ENCODE measurements at places on chromosomes 7 and 10.
A peak's percentile ranks its signal among the peaks of the same experiment; 100 is the strongest.

GRCh38 chr7:128141683-128142195 lies 99.3 kb upstream of the LEP start:
- DNase-seq, result no peak

GRCh38 chr10:113133497-113134115 lies 183.6 kb downstream of the TCF7L2 start:
- DNase-seq, result peak; percentile 31

DNA sequence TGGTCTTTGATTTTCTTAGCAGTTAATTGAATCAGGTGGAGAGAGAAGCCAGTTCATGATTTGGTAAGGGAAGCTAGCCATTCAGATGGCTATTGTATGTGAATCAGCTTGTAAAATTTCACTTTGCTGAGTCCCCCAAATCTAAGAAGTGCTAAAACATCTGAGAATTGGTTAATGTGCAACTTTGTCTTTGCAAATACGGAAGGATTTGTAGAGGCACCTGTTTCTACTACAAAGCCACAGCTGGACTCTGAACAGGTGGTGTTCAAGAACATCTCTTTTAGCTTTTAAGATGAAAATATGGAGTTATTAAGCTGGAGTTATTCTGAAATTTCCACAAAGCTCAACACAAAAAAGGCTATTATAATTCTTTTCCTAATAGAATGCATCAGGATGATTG lies 132.6 kb downstream of the VPS50 start:
- DNase-seq, result no peak

DNA sequence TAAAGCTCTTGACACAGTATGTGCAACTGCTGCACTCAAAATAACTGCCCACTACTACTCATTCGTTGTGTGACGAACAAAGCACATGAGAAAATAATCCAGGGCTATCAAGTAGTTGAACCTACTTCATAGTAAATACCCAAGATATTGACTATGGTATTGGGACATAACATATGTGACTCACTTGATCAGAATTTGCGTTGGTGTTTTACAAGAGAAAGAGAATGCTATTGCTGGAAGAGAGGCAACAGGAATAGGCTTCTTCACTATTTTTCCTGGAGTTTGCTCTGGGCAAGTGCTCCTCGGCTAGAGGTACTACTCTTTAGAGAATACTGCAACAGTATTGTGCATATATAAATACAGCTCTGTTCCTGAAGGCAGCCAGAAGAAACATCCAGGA lies 2.5 kb downstream of the DGKB start:
- DNase-seq, result no peak

- no peak for DNase-seq
Observed at GRCh38 chr10:87829986-87830729, 12.1 kb upstream of the ATAD1 start.

- no peak for DNase-seq
Observed at GRCh38 chr10:101446947-101447346, 93.0 kb downstream of the BTRC start.

DNA sequence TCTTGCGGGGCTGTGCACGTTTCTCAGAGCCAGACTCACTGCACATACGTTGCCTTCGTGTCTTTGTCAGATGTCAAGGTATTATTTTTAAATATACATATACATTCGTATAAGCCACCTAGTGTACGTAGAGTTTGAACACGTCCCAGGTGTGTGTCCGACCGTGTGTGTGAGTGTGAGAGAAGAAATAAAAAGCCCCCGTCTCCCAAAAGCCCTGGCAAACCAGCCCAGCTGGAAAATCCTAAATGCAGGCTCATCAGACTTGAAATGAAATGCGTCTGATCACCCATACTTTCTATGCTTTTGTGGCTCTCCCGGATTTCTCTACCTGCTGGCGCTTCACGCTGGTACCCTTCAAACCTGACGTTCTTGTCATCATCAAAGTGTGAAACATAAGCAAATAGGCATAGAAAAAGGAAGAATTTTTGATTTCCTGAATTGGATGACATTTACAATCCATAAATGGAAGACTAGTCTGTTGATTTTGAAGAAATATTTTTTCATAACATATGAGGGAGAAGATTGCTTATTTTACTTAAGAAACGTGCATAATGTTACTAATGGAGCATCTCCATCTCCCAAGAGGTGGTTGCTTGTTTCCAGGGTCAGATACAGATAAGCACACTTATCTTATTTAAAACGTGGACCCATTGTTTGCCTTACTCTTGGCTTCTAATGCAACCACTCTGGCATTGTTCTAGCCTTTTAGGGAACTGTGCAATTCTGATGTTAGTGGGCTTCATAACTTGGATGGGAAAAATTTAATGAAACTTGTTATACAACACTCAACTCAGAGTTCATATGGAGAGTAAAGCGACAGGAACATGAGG lies 971 bp downstream of the PRKG1 start:
- DNase-seq, result no peak

DNA sequence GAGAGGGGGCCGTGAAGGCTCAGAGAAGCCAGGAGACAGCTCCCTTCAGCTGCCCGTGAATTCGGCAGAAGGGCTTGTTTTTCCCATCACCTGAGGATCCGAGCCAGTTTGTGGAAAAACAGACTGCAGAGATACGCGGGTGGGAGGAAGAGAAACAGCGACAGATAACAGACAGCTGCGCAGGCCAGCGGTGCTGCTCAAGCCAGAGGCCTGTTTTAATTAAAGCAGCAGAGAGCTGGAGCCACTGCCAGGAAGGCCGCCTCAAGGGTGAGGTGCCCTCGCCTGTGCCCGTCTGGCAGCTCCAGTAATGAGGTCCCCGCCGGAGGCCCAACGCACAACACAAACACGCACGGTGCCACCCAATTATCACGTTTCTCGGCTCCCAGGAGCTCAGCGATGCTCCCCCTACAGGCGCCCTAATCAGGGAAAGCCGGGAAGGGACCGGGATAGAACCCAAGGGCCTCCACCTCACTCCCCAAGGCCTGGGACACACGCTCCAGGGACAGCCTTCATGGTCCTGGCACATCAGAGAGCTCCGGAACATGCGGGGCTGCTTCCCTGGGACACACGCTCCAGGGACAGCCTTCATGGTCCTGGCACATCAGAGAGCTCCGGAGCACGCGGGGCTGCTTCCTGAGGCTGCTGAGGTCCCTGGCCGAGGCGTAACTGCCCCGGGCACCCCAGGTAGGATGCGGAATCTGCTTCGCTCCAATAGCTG lies 60.6 kb upstream of the DNAAF5 start:
- DNase-seq, result no peak

- no peak for DNase-seq
Observed at GRCh38 chr7:104909096-104909495, 104.9 kb upstream of the KMT2E start.

- DNase-seq, result no peak
Observed at GRCh38 chr10:119281581-119282071, 74.3 kb downstream of the GRK5 start.

DNA sequence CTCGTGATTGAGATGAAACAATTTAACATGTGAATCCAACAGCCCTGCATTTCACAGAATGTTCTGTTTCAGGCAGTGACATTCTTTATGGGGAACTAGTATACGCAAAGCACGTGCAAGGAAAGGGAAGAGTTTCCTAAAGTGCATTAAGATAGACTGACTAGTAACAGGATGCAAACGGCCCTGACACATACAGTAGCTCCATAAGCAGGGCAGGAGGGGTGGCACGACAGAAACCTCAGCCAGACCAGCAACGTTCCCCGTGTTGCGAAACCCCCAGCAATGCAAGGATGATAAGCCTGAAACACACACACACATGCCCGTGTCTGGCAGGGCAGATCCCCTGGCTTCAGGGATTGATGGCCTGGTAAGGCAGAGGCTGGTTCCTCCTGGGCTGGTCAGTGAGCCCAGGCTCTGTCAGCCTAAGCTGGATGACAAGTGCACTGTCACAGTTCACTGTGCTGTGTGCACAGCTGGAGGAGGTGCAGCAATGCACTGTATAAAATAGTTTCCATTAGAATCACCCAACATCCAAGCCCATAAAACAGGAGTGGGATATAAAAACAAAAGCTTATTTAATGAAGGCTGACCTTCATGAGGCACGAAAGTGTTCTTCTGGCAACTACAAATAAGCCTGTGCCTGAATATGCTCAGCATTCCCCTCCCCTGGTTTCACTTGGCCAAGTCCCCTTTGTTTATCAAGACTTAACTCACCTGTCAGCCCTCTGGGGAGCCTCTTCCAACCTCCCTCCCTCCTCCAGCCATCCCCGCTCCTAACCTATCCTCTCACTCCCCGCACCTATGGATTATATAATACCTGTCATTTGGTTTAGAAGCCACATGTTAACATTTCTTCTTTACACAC lies 88.8 kb downstream of the GSAP start:
- peak; percentile 86 for DNase-seq

GRCh38 chr7:38748056-38748610 lies 117.0 kb upstream of the AMPH start:
- DNase-seq, result peak; percentile 13

GRCh38 chr7:1853431-1853985 lies 183.4 kb downstream of the ELFN1 start:
- no peak for DNase-seq

GRCh38 chr10:103232131-103232673 lies 13.5 kb upstream of the RPEL1 start:
- DNase-seq, result no peak

GRCh38 chr7:134548877-134549276 lies at the start of gene AKR1B15:
Gene AKR1B15, plus strand, starts transcription at chr7:134549110. Its CDS starts 15,510 bp downstream, at chr7:134564620.
- DNase-seq, result peak; percentile 59

DNA sequence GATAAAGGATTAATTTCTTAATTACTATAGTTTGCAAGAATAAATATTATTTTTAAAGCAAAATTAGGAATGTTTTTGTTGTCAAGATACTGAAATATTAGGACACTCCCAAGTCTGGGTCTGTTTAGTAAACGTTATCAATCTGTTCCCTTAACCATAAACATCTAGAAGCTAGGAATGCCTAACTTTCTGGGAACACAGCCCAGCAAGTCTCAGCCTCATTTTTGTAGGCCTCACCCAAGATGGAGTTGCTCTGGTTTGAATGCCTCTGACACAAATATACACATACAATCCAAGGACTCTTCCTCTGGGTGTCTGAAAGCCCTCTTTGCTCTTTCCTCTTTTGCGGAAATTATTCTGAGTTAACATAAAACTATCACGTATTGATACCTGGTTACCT lies 487.4 kb upstream of the CELF2 start:
- DNase-seq, result no peak

- DNase-seq, result peak; percentile 92
Observed at GRCh38 chr7:135147899-135148721, at the start of gene TMEM140. Gene TMEM140, plus strand, starts transcription at chr7:135148072. Its CDS starts 16,370 bp downstream, at chr7:135164442.

DNA sequence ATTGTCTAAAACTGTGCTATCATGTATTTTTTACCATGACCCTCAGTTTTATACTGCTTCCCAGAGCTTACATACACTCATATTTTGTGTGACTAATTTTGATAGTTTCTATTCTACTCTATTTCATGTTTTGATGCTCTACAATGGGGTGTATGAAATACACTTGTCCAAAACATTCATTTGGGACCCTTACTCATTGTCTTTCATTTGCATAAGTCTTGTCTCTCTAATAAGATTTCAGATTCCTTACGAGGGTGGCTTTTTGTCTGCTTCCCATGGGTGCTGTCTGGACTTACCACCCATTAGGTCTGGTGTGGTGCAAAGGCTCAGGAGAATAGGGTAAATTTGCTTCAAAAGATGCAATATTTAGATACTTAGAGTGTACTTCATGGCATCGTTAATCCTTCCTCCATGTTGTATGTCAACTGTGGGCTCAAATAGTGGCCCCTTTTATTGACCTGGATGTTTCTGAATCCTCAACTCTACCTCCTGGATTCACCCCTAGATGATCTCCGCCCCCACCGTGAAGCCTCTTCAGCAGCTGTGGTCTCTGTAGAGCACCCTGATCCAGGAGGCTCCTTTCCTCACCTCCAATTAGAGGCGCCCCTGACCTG lies 3.6 kb upstream of the GIMAP5 start:
- no peak for DNase-seq

DNA sequence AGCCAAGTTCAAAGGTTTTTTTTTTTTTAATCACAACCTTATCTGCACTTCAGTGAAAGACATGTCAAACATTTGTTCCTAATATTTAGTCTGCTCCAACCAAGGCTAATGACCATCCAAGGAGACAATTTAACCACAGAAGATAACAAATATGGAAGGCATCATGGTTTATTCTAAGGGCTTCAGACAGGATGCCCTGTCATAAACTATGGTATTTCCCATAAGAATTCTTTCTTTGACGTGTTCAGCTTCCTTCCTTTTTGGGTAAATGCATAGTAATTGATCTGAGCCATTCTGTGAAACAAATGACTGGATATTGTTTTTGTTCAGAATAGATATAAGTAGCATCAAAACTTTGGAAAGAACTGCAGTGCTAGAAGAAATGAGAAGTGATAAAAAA lies 326.5 kb upstream of the AOAH start:
- DNase-seq, result no peak

DNA sequence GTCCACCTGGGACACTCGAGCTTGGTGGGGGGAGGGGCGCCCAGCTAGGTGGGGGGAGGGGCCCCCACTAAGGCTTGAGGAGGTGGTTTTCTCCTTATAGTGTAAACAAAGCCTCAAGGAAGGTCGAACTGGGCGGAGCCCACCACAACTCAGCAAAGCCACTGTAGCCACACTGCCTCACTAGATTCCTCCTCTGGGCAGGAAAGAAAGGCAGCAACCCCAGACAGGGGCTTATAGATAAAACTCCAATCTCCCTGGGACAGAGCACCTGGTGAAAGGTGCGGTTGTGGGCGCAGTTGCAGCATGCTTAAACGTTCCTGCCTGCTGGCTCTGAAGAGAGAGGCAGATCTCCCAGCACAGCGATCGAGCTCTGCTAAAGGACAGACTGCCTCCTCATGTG lies 133.1 kb downstream of the SNX13 start:
- no peak for DNase-seq

DNA sequence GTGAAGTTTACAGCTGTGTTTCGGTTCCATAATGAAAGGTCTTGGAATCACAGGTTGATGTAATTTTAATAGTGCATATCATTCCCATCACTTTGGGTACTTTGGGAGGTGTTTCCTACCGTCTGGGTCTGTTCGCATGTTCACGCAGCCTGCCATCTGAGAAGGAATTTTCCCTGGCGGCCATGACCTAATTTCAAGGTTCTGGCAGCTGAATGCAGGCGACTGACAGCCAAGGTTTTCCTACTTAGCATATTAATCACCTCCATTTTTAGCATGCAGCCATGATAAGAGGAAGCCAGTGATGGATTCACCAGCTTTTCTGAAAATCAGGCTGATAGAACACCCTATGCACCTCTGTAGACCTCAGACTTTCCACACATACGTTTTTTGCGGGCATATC lies 319.1 kb upstream of the TMEM229A start:
- no peak for DNase-seq

DNA sequence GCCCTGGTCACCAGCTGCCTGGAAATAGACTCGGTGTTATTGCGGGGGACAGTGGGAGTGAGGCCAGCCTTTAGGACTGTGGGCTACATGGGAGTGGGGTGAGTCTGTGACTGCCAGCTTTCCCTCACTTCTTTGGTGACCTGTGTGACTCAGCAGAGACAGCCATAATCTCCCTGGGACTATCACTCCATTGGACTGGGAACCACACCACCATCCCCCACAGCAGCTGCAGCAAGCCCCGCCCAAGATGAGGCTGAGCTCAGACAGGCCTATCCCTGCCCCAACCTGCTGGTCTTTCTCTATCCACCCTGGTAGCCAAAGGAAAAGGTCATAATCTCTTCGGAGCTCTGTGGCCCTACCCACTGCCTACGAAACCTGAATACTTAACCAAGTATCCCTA lies 263.2 kb downstream of the FZD1 start:
- DNase-seq, result no peak
